KG1 (cell line): ENCODE measurements at places on chromosomes 2 and 18.

DNA sequence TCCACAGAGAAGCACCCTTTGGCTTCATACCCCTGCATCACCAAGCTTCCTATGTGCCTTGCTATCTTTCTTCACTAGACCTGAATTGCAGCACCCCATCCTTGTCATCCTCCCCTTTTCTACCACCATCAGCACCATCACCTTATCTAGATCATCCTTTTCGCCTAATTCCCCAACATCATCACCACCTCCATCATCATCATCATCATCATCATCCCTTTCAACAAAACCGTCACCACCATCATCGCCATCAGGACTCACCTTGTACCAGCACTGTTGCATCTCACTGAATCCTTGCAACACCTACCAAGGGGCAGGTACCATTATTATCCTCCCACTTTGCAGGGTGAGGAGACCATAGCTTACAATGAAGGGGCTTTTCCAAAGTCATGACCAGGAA lies 10.8 kb upstream of the ECEL1 start:
- no peak for DNase-seq

GRCh38 chr18:9839853-9840252 lies 45.9 kb upstream of the TXNDC2 start:
- DNase-seq, result no peak

DNA sequence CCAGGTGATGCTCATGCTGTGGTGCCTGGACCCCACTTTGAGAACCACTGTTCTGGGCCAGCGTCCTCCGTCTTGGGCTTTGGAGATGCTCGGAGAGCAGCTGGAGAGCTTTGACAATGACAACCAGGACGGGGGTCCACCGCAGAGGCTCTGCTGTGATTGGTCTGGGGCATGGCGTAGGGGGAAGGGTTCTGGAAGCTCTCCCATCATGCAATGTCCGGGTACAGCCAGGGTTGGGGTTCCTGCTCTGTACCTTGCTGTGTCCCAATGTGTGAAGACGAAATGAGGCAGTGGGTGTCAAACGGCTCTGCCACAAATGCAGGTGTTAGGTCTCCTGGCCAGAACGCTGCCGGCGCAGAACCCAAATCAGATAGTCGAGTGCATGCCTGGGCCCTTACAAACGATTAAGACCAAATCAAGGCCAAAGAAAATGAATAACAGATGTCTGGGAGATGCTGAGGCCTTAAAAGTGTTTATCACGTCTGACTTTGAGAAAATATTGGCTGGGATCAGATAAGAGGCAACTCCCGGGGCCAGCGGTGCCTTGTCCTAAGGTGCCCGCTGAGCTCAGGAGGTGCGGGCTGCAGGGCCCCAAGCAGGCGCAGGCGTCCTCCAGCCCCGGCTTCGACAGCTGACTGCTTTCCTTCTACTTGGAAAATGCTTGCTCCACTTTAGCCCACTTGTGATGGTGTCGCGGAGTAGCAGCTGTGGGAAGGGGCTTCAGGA lies 117.2 kb downstream of the VAPA start:
- no peak for DNase-seq

GRCh38 chr2:164252568-164253287 lies 368.6 kb downstream of the GRB14 start:
- no peak for DNase-seq

DNA sequence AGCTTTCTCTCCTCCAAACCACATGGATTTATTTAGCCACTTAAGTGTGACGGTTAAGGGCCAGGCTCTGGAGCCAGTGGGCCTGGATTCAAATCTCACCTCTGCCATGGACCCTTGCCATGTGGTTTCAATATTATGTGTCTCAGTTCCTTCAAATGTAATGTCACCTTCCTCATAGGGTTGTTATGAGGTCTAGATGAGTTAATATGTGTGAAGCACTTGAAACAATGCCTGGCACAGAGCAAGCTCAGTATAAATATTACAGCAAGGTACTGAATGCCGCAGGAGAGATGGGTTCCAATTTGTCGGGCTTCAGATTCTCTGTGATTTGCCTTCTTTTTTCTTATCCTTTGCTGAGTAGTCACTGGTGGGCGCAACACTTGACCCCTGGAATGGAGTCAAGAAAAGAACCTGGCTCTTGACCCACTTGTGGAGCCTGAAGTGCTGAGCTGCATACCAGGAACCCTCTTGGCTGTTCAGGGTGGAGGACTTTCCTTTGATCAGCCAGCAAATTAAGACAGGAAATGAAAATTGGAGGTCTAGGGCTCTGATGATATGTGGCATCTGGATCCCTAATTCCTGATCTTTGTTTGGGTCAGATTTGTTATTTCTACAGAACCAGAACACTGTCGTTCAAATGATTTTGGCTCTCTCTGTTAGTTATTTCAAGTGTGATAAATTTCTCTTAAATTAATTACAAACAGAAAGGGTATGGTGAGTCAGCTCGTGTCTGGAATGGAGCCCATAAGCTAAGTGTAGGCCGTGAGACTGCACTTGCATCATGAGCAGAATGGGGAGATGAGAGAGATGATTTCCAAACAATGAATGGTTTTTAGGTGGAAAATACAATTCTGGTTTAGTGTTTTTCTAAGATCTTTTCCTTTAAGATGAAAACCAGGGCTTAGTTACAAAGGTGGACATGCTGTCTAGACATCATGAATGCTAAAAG lies 293.0 kb downstream of the KCNS3 start:
- DNase-seq, result no peak

- no peak for DNase-seq
These were observed 660.7 kb upstream of the RAB6C start for GRCh38 chr2:129318581-129319421.

- DNase-seq, result peak; percentile 17
These were observed 498 bp downstream of the TGOLN2 start for GRCh38 chr2:85327160-85327821.

- DNase-seq, result no peak
These were observed 33.9 kb downstream of the FBXO15 start for GRCh38 chr18:74113711-74114110.

DNA sequence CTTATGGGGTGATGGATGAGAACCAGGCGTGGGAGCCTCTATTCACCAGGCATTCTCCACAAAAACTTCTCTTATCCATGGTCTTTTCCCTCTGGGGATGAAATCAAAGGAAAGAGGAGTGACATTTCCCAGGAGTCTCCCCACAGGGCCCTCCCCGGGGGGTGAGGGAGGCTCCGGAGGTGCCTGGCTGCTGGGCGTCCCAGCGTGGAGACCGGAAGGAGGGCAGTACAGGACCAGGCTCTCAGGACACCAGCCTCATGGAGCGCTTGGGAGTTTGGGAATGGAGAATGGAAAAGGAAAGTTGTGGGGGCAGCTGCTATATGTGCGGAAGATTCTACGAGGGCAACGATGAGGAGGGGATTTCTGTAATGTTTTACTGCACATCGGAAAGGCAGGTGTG lies 22.1 kb downstream of the CIB4 start:
- no peak for DNase-seq

- DNase-seq, result no peak
These were observed 12.1 kb downstream of the EPAS1 start for GRCh38 chr2:46309052-46309953.

GRCh38 chr2:36902385-36903120 lies 63.8 kb downstream of the STRN start:
- DNase-seq, result no peak

GRCh38 chr2:133777574-133777960 lies 209.3 kb upstream of the NCKAP5 start:
- DNase-seq, result no peak

- no peak for DNase-seq
These were observed 447.9 kb downstream of the DSEL start for GRCh38 chr18:67068608-67069007.

DNA sequence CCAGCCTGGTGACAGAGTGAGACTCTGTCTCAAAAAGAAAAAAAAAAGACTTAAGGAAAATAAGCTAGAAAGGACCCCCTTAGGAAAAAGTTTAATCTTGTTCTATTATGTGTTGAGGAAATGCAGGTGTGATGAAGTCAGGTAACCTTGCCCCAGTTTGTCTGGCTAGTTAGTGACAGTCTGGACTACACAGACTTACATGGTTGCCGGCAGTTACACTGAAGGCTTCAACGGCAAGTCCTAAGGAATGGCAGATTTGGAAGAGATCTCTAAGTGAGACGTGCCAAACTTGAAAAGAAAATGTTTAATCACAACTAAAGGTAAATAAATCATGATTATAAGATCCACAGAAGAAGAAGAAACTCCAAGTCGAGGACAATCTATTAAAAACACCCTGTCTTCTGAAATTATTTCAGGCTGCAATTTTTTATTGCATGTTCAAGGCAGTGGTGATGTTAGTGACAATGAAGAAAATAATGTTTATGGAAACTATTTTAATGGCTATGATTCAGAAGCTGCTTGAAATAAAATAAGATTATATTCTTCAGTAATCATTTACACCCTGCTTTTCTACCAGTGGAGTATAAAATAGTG lies 84.2 kb downstream of the TTC27 start:
- DNase-seq, result no peak

GRCh38 chr2:235514627-235515363 lies 21.0 kb downstream of the AGAP1 start:
- no peak for DNase-seq

GRCh38 chr18:24293254-24293653 lies 104.4 kb downstream of the OSBPL1A start:
- DNase-seq, result no peak

DNA sequence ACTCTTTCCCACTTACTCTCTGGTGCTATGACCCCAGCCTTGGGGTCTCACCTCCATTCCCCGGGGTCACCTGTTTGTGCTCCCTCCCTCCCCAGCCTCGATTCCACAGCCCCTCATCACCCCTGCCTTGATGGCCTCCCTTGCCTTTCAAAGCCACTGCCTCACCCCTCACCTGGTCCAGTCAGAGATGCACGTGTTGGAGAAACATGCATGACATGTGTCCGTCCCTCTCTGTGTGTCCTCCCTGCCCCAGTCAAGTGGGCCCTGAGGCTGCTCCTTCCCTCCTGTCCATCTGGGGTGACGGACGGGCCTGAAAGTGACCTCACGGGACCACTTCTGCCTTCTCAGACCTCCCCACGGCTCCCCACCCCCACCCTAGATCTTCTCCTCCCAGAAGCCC lies 82.3 kb upstream of the TWIST2 start:
- DNase-seq, result no peak

- no peak for DNase-seq
These were observed 111.6 kb downstream of the CLIP4 start for GRCh38 chr2:29226808-29227207.

- no peak for DNase-seq
These were observed 248.9 kb downstream of the OSR1 start for GRCh38 chr2:19109518-19109917.

DNA sequence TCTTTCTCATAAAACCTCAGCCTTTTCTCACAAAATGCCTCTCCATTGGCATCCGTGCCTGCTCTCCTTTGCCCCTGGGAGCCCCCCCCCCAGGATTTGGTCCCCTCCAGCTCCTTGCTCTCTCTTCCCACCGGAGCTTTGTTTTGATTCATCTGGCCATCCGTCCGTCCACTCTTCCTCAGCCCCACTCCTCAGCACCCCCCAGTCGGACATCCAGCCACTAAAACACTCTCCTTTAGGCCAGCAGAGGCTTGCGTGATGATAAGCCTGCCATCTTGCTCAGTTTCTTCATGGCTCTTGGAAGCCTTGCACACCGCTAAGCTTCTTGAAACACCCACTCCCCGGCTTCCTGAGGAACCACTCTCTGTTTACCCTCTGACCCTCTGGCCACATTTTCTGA lies 31.5 kb upstream of the GNAL start:
- no peak for DNase-seq
